Fibroblast of mammary gland (primary cell): ENCODE measurements at places on chromosomes 3 and 15.

- no peak for DNase-seq
Measured at GRCh38 chr3:14153663-14154062, 24.7 kb downstream of the XPC start.

GRCh38 chr3:137065381-137065780 is 107.6 kb downstream of the IL20RB start:
- no peak for DNase-seq

DNA sequence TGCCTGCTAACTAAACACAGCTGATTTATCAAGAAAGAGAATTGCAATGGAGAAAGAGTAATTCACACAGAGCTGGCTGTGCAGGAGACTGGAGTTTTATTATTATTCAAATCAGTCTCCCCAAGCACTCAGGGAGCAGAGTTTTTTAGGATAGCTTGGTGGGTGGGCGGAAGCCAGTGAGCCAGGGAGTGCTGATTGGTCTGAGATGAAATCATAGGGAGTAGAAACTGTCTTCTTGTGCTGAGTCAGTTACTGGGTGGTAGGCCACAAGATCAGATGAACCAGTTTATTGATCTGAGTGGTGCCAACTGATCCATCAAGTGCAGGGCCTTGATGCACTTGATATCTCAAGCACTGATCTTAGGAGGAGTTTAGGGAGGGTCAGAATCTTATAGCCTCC is 891.9 kb upstream of the CADM2 start:
- DNase-seq = no peak

DNA sequence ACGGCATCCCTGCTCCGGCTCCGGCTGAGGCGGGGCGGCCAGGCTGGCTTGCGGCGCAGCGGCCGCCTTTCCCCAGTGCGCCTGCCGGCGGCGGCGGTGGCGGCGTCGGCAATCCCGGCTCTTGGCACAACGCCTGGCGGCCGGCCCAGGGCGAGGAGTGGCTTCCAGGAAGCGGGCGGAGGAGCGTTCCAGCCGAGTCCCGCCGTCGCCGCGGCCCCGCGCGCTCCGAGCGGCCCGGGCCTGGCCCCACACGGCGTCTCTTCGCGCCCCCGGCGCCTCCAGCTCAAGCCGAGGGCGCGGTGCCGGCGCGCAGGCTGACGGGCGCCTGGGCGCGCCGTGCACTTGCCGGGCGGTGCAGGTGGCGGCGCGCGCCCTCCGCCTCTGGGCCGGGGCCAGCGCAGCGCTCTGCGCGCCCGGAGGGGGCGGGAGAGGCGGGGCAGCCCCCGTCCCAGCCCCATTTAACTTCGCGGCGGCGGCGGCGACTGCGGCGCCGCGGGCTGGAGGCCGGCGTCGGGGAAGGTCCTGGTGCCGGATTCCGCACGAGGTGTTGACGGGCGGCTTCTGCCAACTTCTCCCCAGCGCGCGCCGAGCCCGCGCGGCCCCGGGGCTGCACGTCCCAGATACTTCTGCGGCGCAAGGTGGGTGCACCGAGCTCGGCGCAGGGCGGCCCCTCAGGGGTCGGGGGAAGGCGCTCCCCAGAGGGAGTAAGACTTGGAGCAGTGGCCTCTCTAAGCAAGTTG is at the start of gene ADAMTSL3:
Gene ADAMTSL3, plus strand, starts transcription at position 485 of the 740 bp plus-strand sequence. CDS start 1,639 bp downstream, outside the sequence.
- DNase-seq = peak; percentile 28

- DNase-seq = no peak
Measured at GRCh38 chr3:194475138-194475932, 11.5 kb downstream of the ATP13A3 start.

- no peak for DNase-seq
Measured at GRCh38 chr15:25406846-25407245, 32.0 kb downstream of the UBE3A start.

DNA sequence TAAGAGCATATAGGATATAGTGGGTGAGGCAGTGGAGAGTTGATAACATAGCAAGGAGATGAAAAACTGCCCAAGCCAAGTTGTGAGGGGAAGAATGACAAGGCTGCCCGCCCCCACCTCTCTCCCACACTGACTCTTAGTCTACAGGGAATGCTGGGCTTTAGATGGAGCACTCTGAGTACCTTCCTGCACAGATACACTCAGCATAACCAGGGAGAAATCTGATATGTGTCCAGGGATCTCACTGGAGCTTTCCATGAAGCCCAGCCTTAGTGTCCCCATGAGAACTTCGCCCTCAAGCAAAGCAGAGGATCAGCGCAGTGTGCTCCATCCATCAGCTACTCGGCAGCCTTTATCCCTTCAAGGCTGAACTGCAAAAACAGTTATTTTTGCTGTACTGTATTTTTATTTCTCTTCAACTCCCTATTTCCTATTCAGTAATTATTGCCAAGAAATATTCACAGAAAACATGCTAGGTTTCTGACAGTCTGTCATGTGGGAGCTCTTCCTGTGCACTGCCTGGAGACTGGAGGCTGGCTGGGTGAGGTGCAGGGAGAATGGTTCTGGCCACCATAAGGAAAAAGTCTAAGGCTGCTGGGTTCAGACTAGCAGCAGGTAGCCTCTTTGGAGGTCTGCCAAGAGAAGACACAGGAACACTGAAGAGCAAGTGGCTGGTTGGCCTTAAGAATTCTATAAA is 475.2 kb upstream of the PPP2R3A start:
- DNase-seq = no peak

GRCh38 chr3:185405664-185406063 is 42.7 kb downstream of the MAP3K13 start:
- no peak for DNase-seq

- no peak for DNase-seq
Measured at GRCh38 chr3:37899711-37900306, 38.1 kb downstream of the CTDSPL start.

DNA sequence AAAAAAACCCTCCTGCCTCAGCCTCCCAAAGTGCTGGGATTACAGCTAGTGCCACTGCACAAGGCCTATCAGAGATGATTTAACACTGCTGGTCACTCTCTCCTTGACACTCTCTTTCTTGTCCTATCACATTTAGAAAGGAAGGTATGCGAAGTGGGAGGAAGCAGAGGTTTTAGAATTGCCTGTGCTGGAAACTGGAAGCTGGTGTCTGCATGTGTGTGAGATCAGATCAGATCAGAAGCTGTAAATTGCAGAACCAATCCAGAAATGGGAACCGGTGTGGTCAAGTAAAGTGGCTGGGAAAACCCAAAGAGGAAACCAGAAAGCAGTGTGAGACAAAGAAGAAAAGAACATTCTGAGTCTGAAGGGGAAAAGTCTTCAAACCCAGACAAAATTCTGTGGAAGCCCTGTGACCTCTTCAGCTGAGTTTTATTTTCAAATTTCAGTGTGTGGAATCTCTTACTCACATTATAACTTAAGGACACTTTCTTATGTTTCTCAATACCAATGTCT is 2.8 kb downstream of the EFHB start:
- no peak for DNase-seq

GRCh38 chr3:46705022-46705530 is 3.9 kb downstream of the TMIE start:
- DNase-seq = peak; percentile 62

DNA sequence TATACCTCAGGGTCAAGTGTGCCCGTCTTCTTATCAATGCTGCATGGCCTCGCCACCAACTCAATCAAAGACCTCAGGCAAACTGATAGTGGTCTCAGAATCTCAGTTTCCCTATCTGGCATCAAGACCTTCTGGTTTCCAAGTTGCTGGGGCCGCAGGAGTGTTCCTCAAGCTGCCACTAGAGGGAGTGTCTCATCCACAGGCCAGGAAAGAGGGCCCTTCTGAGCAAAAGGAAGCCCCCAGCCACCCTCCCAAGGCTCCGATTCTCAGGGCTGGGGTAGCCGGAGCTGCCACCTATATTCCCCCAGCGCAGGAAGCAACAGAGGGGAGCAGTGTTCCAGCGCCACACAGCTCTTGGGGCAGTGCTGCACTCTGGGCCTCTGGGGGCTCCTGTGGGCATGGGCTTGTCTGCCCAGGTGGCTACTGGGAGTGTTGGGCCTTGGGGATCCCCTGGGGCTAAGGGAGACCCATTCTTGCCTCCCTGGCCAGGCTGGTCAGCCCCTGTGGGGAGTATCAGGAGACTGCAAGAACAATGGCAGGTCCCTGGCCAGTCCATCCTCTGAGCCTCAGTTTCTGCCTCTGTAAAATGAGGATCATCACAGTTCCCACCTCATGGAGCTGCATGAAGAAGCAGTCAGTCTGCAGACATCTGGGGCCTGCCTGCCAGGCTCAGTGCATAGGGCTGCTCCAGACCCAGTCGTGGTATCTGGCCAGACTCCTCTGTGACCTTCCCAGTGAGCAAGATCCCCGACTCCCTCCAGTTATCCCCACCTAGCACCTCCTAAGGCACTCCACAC is 23.4 kb upstream of the SEC13 start:
- peak; percentile 42 for DNase-seq

DNA sequence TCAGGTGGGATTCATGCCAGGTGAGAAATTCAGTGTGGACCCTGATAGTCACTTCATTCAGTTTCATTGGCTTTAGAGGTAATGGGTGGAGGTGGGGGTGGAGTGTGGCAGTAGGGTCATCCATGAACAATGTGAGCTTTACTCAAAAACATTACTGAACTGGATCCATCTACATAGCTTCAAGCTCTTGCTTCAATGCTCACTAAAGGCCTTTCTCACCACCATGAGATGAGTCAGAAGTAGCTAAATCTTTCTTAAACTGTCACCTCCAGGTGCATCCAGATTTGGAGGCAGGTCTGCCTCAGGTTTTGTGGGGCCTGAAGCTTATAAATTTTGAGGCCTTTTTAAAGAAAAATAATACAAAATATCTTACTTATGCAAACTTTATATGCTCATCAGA is 363.6 kb downstream of the CHST2 start:
- no peak for DNase-seq

DNA sequence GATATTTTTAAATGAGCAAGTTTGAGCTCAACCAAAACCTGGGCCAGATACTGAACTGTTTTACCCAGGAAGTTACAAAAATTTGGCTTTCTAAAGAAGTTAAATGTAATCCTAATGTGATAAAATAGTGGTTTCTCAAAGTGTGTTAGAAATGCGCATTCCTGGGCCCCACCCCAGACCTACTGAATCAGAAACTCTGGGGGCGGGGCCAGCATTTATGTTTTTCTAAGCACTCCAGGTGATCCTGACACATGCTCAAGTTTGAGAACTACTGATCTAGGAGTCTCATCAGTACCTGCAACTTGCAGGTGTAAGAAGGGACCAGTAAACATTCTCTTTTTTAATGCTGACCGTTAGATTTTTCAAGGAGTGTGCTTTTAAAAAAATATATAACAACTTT is 190.6 kb downstream of the VPS13C start:
- DNase-seq = no peak

- DNase-seq = no peak
Measured at GRCh38 chr3:122671553-122671952, 9.1 kb upstream of the PARP14 start.

GRCh38 chr15:68154923-68155559 is 50.1 kb downstream of the CALML4 start:
- DNase-seq = peak; percentile 76
